Right atrium auricular region (tissue), 2 donors: ENCODE measurements at places on chromosomes 5 and 9. TPM values are rescaled to one million over a fixed set of nuclear protein-coding genes. Genes with fewer than 3 reads are reported as not detected.

- peak; percentile 85 for DNase-seq
Measured at GRCh38 chr5:83553000-83553486, 81.5 kb downstream of the VCAN start.

GRCh38 chr5:74017786-74018211 lies 391.8 kb downstream of the ARHGEF28 start:
- DNase-seq: no peak

DNA sequence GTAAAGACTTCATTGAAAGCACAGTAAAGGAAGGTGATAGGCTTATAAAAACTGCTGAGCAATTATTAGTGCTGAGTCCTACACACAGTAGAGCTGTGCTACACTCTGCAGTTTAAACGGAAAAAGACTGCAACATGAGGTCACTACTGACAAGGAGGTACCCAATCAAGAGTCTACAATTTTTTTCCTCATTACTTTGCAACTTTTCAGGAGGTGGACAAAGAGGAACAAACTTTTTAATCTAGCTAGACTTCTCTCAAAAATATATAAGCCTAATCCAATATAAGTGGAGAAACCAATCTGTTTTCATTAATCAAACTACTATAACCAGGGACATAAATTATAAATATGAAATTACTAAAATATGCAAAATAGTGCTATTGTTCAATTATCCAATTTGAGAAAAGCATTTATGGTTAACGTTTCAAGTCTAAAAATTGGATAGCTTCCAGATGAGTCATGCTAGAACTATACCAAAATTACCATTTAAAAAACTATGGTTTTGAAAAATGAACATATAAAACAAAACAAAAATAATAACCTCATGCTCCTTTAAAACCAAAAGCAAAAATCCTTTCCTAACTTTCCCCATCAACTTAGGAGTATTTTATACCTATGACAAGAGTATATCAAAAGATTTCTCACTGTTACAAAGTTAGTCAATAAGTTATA lies 37.7 kb downstream of the FAM13B start:
- DNase-seq: no peak

DNA sequence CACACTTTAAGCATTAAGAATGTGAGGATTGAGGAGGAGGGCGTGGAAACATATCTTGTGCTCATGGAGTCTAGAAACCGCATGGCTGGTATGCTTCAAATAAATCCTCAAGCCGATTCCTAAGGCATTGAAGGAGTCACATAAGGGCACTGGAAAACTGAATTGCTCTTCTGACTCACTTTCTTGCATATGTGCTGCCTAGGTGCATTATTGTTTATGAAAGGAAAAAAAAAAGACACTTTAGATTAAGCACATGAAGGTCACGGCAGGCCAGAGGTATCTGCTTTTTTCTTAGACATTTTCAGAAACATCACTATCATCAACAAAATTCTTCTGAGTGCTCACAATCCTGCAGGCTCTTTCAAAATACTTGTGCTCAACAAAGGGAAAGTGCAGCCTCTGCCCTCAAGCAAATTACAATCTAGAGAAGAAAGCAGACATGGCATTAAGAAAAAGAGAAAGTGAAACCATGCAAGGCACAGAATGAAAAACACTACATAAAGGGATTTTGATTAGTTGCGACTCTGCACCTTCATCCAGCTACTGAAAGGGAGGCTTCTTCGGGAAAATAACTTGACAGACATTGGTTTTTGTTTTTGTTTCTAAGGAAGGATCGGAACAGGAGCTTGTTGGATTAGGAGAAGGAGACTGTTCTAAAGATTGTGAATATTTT lies 2117.6 kb downstream of the MAT2B start:
- no peak for DNase-seq

- no peak for DNase-seq
Measured at GRCh38 chr5:96220610-96221390, 212.2 kb downstream of the PCSK1 start.

- DNase-seq: no peak
Measured at GRCh38 chr9:78234810-78235209, 1.1 kb upstream of the CEP78 start.

The ERCC6L2 gene
- total RNA-seq: 43.4 TPM
